ENCODE measurements at places on chromosomes 12 and 14.

DNA sequence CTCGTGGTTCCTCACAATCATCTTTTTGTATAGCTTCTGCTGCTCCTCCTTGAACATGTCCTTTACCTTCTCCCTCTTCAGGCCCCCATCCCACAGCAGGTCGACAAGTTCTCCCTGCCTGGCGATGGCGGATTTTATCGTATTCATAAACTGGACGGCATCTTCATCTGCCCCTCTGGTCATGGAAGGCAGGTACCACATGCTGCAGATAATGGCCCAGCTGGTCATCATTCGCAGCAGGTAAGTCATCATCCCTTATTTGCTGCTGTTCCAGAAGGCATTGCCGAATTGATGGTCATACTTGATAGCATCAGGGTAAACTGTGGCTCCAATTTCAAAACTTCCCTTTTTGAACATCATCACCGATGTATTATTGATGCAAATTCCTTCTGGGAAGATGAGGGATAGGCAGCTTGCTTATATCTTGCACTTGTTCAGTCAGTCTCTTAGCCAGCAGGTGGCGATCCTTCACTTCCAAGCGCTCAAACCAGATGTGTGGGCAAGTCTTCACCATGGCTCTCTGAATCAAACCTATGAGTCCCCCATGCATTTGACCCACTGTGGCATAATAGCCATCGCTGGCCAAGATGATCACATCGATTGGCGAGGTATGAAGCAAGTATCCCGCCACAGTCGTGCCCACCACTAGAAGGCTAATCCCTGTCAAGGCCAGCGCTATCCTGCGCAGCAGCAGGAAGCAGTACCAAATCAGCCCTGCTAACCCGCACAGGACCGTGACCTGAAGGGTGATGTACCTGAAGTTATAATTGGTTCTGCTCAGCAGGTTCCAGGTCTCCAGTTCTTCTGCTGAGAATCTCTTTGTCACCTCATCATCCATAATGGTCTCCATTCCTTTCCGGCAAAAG is 381.5 kb upstream of the STXBP6 start:
- DNase-seq: no peak

DNA sequence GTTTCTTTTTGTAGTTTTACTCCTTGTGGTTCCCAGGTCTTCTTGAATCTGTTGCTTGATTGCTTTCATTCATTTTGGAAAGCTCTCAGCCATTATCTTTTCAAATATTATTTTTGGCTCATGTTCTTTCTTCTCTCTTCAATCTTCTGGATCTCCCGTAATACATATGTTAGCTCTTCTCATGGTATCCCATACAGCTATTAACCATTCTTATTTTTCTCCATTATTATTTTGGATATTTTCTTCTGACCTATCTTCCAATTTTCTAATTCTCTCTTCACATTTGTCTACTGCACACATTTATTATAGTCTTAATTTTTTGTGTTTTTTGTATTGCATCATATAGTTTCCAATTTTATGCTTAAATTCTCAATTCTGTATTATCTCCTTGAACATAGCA is 123.9 kb upstream of the ARID2 start:
- no peak for DNase-seq

GRCh38 chr12:42763682-42764081 is 174.1 kb upstream of the PRICKLE1 start:
- DNase-seq: no peak

- DNase-seq: no peak
These were observed at the start of gene RHOF for GRCh38 chr12:121793440-121793837. Gene RHOF (minus strand): TSS chr12:121793688. CDS start chr12:121793633, 55 bp downstream.

DNA sequence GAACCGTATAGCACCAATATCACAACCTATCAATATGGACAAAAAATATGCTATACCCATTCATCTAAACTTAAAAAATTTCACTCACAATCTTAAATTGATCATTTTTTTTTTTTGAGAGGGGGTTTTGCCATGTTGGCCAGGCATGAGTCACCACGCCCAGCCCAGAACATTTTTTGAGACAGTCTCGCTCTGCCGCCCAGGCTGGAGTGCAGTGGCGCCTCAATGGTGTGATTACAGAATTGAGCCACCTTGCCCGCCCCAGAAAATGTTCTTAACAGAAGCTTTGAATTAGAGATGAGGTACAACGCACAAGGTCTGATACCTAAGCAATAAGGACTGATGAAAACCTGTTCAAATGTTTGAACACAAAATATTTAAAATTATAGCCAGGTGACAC is 15.8 kb upstream of the ATP5F1B start:
- no peak for DNase-seq

DNA sequence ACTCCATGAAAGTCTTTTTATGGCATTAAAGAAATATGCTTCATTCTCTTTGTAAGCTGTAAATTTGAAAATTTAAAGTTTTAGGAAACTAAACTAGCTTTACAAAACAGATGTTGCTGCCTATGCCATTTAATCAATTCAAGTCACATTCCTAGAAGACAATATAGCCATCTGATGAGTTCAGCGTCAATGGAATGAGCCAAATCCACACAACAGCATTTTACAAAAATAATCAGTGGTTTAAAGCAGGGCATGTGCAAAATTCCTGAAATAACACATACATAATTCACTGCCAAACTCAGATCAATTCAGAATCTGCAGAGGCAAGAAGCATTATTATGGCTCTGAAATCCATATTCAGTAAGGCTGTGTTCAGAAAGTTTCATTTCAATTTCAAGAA is 75.6 kb downstream of the MED13L start:
- DNase-seq: no peak

DNA sequence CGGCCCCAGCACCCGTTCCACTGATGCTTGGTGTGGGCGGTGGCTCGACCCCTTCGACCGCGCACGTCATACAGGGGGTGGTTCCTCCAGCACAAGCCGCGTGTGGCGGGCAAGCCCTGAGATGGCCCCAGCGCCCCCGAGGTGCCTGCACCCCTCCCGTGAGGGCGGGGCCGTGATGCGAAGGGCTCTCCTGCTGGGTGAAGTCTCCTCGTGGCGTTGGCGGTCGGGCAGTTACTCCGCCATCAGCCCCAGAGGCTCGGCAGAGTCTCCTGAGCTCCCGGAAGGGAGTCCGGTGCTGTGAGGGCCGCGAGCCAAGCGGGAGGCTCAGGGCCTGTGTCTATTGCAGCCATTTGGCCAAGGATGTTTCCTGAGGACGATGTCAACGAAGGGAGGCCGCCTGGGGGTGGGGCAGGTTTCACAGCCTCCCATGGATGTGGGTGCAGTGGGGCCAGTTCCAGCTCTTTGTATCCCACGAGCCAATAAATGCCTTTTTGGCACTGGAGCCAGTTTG is 78.1 kb upstream of the GALNT9 start:
- no peak for DNase-seq

DNA sequence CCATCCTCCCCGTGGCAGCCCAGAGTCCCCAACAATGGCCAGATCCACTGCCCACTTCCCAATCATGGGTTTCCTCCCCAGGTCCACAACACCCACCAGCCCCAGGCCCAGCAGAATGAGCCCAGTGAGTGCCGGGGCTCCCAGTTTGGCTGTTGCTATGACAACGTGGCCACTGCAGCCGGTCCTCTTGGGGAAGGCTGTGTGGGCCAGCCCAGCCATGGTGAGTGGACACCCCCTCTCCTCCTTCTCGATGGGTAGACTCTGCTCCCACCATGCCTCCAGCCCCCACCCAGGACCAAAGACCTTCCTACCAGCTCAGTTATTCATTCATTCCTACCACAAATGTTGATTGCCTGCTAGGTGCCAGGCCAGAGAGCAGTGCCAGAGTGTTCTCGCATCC is 23.8 kb downstream of the PAPLN start:
- no peak for DNase-seq

- DNase-seq: no peak
These were observed 19.1 kb upstream of the FICD start for GRCh38 chr12:108495823-108496579.

- DNase-seq: no peak
These were observed 36.6 kb downstream of the CCNK start for GRCh38 chr14:99517643-99518381.

DNA sequence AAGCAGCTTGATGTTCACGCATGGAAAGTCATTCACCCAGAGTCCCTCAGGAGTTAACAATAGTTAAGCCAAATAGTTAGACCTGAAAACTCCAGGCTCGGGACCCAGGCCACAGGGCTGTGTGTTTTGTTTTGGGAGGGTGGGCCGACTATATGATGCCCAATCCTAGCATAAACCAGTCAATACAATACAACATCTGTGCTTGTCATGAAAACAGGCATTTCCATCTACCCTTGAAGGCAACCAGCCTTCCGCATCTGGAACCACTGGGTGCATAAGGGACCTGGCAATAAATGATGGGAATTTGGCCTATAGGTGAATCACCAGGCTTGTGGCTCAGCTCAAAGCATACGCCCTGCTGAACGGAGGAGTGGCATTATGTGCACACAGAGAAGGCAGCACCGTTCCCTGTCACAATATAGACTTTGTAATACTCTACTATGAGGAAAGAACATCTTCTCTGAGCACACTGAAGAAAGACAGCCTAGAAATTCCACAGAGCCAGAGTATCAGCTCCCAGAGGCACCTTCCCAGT is 91.0 kb upstream of the FOXN3 start:
- no peak for DNase-seq

- DNase-seq: no peak
These were observed 115.4 kb downstream of the ETV6 start for GRCh38 chr12:11764837-11765236.

GRCh38 chr14:88129306-88130056 is 124.5 kb downstream of the GPR65 start:
- DNase-seq: no peak

DNA sequence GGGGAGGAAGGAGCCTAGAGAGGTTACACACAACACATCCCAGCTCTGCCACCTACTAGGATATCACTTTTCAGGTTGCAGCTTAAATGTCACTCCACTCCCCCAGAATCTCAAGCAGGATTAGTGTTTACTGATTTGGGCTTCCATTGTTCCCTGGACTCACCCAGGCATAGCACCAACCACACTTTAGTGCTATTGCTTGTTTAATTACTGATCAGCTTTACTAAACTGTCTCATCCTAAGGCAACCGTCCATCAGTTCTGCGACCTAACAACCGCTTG is 6.1 kb upstream of the KRT18 start:
- DNase-seq: no peak

DNA sequence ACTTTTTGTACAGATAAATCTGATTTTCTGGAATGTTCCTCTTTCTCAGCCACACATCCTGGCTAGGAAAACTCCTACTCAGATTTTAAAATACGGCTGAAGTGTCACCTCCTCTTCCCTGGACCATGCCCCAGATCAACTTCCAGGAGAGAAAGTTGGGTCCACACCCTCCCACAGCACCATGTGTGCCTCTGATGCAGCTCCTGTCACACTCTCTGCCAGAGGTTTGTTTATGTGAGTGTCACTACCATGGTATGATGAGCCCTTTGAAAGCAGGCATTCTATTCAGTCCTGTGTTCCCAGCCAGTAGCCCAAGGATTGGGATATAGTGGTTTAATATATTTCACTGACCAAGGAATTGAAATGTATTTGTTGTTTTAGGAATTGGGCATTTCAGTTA is 287.2 kb upstream of the ATP2B1 start:
- no peak for DNase-seq

DNA sequence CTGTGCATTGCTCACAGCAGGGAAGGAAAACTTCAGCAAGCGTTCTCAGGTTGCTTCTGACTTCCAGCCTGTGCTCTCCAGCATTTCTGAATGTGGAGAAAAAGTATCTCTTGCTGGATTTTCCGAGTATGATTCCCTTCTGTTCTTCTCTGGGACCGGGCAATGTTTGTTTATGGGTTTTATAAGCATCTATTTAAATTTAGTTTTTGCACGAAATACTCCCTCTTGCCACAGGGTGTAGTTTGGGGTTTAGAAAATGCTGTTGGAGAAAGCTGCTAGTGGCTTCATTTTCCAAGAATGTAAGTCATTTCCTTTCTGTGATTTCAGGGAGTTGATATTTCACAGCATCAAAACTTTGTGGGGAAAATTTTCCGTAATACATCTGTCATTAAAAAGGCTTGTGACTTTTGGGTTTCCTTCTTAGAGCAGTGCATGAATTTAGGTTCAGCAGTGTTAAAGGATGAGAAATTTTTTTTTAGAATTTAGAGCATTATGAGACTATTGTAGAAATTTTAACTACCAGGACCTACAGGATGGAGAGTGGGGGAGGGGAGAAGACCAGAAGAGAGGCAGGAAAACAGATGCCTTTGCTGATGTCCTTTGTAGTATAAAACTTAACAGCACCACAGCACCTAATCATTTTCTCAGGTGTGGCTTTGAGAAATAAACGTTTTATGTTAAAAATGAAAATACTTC is 1.5 kb downstream of the FRMD6 start:
- DNase-seq: no peak

- peak; percentile 2 for DNase-seq
These were observed 227.1 kb upstream of the KRR1 start for GRCh38 chr12:75738486-75738885.

DNA sequence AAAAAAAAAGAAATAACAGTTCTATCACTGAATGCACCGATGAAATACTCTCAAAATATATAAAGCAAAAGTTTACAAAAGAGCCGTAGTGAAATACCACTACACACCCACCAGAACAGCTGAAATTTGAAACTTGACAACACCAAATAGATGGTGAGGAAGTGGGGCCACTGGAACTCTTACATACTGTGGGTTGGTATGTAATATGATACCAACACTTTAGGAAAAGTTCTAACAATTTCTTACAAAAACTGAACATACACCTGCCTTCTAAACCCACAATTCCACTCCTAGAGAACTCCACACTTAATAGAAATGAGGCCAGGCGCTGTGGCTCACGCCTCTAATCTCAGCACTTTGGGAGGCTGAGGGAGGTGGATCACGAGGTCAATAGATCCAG is 14.1 kb downstream of the EIF5 start:
- no peak for DNase-seq

DNA sequence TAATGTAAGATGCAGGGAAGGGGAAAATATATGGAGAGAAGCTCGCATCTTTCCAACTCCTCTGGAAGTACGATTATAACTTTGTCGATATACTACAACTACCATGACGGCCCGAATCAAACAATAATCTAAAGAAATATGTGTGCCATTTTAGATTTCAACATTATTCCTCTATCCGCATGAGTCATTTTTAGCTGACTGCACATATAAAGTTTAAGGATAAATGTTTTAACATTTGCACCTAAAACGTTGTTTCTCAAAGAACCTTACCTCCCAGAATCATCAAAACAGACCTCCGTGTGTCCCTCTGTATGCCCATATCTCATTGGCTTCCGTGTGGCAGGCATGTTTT is 482 bp downstream of the WDHD1 start:
- no peak for DNase-seq

GRCh38 chr14:23644195-23644918 is 8.2 kb downstream of the DHRS2 start:
- DNase-seq: no peak

DNA sequence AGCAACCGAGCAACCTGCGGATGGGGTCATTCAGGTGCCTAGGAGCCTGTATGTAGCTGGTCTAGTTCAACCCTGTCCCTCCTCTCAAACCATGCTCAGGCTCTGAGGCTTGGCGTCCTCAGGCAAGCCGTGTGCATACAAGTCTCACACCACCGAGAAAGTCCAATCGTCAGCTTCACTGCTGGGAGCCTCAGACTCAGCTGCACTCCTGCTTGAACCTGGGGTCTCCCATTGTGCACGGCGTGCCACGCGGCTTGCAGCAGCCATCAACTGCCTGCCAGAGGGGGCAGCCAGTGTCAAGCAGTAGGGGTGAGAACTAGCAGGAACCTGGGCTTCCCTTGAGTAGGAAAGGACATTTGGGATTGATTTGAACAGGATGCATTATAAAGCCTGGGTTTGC is 1064.6 kb downstream of the BCL11B start:
- no peak for DNase-seq

- no peak for DNase-seq
These were observed 94.1 kb downstream of the GCH1 start for GRCh38 chr14:54808326-54809161.

Data from stimulated activated CD8-positive, alpha-beta memory T cell treated with anti-CD3 and anti-CD28 coated beads, Interleukin-4, amount 100 ng/mL, for 4 hours (primary cell).